ENCODE measurements at places on chromosomes 2 and 18.
A peak's percentile ranks its signal among the peaks of the same experiment; 100 is the strongest.

GRCh38 chr18:49725809-49726674 lies 87.3 kb downstream of the ACAA2 start:
- no peak for DNase-seq

DNA sequence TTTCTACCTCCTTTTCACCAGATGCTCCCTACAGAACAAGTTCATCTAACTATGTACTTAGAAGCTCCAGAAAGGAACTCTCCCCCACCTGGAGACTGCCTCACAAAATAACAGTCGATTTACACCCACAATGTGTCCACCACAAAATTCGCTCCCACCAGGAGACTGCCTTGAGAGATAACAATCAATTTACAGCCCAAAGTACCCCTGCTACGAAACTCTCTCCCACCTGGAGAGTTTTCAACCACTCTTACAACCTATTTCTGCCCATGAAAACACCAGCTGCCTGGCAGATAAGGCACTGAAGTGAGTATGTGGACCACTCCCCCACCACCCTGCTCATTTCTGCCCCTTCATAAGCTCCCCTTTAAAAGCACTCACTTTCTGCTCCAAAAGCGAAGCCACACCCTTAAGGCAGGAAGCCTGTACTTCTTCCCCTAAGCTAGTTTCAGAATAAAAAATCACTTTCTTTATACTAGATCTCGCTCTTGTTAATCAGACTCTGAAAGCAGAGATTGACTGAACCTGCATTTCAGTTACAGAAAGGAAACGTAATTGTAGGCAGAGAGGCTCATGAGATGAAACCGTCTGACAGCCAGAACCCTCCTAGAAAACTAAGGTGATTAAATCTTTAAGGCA lies 94.4 kb upstream of the RBBP8 start:
- DNase-seq: no peak

GRCh38 chr2:215171151-215171550 lies 32.7 kb upstream of the ABCA12 start:
- no peak for DNase-seq

DNA sequence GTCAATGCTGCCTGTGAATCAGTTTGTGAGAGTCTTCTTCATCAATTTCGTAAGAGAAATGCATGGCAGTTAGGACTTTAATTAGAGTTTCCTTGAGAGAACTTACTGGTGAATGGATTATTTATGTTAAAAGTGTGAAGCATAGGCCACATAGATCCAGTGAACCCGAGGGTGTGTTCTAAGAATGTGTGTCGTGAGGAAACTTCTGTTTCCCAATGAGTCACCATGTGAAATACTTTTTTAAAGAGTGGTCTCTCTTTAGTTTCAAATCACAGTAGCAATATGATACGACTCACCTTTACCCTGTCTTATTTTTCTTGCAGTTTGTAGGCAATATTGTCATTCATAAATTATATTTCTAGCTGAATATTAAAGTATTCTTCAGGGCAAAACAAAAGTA lies 18.5 kb downstream of the THSD7B start:
- DNase-seq: no peak

DNA sequence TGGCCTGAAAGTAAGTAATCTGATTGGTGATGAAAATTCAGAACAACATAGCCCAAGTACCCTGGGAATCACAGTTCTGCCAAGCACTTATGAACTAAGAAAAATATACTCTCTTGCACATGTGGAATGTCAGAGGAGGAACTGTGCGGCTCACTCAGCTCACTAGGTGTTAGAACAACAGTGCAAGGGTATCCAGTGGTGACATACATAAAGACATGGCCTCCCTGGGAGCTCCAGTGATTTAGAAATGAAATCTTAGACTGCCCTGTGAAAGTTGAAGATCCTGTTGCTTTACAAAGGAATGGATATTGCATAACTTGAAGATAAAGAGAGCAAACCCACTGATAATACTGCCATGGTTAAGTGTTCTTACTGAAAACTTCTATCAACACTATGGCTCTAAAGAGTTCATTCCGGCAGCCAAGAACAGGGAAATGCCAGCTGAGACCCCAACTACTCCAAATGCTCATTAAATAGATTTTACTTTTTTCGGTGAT lies 246.2 kb downstream of the ARHGAP15 start:
- DNase-seq: no peak

GRCh38 chr2:233830111-233830802 lies 24.1 kb downstream of the HJURP start:
- DNase-seq: no peak

DNA sequence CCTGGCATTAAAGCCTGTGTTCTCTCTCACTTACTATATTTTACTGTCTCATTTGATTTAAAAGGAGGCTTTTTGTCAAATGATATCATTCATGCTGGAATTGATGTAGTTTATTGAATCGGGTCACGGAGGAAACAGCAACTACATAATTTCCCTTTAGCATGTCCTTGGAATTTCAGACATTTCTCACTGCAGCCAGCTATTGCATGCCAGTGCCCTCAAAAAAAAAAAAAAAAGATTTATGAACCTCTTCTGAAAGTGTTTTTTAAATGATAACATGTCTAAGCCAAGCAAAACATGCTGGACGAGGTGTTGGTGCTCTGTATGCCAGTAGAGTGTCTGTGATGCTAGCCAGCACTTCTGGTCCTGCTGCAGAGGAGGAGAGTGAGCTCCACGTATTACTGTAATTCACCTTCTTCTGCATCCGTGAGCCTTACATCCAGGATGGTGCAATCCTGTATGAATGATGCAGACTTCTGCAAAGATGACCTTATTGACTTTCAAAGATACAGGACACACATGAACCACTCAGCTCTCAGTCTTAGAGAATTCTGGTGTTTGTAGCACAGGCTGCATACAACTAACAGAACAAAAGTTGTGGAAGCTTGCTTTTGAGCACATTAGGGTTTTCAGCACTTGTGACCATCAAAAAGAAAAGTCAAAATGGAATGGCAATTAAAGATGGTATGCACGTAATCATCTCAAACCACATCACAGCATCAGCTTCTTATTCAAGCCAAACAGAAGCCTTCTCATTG lies 31.1 kb downstream of the UGP2 start:
- DNase-seq: no peak

- DNase-seq: no peak
Observed at GRCh38 chr2:227960317-227960716, 88.9 kb downstream of the DAW1 start.

GRCh38 chr2:203360833-203361430 lies 32.7 kb downstream of the ABI2 start:
- no peak for DNase-seq

- DNase-seq: no peak
Observed at GRCh38 chr18:32420084-32420750, 50.5 kb downstream of the GAREM1 start.

GRCh38 chr2:69600425-69600824 lies 43.1 kb downstream of the AAK1 start:
- no peak for DNase-seq

- DNase-seq: no peak
Observed at GRCh38 chr2:224163566-224164307, 124.7 kb upstream of the SERPINE2 start.

- no peak for DNase-seq
Observed at GRCh38 chr2:217048730-217049129, 188.9 kb upstream of the TNP1 start.

GRCh38 chr2:83282841-83283240 lies 1176.2 kb downstream of the SUCLG1 start:
- DNase-seq: no peak

DNA sequence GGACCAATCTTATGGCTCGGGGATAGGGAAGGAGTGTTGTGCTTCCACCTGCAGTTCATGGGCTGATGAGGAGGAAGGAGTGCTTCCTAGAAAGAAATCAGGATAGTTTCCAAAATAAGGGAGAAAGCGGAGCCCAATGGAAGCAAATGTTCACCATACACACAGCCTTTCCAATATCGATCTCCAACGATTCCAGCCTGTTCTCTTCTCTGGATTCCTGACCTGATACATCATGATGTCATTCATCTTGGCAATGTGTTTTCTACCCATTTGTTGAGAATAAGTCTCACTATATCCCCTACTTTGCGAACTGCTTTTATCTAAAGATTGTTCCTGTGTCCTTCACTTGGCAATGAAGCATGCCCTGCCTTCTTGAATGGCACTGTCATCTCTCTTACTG lies 205.3 kb upstream of the SIX2 start:
- DNase-seq: no peak

GRCh38 chr2:197939787-197940186 lies 135.4 kb downstream of the PLCL1 start:
- no peak for DNase-seq

- no peak for DNase-seq
Observed at GRCh38 chr18:73774811-73775509, 372.7 kb downstream of the FBXO15 start.

- DNase-seq: no peak
Observed at GRCh38 chr2:129611471-129611870, 368.0 kb upstream of the RAB6C start.

GRCh38 chr18:24432618-24433017 lies 6.1 kb downstream of the IMPACT start:
- no peak for DNase-seq

DNA sequence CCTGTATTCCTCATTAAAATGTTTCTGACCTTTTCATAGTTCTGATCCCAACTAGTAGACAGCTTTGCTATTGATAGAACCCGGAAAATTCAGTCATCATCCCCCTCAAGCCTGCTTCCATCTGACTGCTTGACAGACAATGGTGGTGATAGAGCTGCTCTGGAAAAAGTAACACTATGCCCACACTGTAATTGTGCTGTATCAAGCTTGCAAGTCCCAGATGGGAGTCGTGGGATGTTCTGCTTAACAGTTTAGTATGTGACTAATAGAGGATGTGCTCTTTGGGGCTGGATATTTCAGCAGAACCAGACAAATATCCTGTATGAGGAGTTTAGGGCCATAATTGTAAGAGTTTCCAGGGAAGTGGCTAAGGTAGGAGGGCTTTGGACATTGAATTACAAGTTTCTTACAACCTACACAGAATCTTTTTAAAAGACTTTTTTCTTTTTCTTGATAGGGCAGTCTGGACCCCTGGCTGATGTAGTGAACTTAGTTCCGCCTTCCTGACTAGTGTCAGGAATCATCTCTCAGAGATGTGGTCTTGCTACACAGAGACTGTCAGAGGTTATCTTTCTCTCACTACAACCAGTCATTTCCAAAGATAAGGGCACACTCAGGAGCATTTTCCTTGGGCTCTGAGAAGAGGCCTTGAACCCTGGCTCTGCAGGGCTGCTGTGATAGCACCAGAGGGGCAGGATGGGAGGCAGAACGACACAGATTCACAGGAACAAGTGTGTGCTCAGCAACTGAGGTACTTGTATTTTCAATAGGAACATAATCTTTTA lies 158.0 kb upstream of the RBMS1 start:
- no peak for DNase-seq

DNA sequence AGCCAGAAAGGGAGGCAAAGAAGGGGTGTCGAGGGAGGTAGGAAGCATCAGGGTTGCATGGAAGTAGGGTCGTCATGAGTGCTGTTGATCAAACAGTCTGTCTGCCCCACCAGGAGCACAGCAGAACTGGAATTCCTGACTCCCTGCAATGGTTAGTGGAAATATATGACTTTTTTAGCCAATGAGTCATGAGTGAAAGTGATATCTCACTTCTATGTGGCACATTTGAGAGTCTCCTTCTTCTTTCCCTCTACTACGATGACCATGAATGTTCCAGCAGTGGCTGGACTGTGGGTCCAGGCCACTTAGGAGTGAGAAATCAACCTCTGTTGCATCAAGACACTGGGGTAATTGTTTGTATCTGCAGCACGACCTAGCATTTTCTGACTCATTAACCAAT lies 199.5 kb downstream of the TTC32 start:
- no peak for DNase-seq

DNA sequence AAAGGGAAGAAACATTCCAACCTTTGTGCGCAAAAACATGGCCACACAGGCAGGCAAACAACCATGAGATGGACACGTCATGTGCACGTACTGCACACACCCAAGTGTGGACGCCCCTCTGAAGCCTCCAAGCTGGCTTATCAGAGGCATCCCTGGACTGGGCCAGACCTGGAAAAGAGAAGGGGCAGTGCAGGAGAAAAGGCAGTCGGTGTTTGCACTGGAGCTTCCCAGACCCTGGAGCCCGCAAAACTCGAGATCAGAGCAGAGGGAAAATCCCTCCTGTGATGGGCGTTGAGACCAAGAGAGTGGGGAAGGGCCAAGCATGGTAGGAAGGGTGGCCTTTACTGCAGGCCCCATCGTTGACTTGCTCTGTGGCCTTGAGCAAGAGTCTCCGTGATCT lies 269.5 kb downstream of the CYRIA start:
- DNase-seq: no peak

- DNase-seq: no peak
Observed at GRCh38 chr2:61853086-61853846, 594 bp downstream of the FAM161A start.

DNA sequence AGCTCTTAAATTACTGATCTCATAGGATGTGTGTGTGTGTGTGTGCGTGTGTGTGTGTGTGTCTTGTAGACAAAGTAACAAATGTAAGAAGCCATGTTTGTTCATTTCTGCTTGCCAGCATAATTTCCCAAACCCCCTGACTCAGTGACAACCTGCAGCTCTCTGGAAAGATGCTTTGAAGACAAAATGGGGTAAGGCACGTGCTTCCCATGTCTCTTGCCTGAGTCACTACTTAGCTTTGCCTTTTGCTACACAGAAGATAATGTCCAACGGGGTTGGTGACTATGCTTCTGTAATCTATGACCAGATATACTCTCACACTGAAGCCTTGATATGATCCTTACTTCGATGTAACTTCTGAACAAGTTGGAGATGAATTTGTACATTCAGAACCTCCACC lies 332.0 kb downstream of the SLC4A3 start:
- DNase-seq: no peak

- no peak for DNase-seq
Observed at GRCh38 chr2:56713161-56713676, 529.4 kb downstream of the CCDC85A start.

DNA sequence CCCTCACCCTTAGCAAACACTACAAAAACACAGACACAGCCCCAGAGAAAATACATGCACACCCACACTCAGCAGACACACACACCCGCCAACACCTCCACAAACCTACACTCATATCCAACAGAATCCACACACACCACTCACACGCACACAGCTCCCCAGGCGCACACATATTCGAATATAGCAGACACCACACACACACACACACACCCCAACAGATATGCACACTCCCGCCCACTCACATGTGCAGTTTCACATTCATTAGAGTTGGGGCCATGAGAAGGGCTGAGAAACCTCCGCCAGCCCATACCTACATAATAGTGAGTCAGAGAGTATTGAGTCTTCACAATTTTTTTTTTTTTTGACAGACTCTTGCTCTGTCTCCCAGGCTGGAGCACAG lies 29.4 kb upstream of the NOTO start:
- peak; percentile 66 for DNase-seq

DNA sequence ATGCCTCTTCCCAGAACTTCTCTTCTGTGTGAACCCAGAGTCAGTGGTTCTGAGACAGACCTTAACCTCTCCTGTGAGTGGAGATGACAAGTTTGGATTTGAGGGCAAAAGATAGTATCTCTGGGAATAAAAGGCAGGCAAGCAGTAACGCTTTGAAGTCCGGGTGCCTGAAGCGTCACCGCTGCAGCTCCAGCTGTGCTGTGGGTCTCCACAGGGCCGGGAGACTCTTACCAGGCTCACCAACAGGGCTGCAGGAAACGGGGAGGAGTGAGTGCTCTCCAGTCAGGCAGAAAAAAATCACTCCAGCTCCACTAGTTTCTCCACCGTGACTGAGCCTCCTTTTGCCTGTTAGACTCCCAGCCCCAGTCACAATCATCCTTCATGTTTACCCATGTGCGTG lies 79.7 kb upstream of the MAP4K4 start:
- no peak for DNase-seq
